NB4 (cell line): ENCODE measurements at places on chromosomes 12 and 14.
A peak's percentile ranks its signal among the peaks of the same experiment; 100 is the strongest.

DNA sequence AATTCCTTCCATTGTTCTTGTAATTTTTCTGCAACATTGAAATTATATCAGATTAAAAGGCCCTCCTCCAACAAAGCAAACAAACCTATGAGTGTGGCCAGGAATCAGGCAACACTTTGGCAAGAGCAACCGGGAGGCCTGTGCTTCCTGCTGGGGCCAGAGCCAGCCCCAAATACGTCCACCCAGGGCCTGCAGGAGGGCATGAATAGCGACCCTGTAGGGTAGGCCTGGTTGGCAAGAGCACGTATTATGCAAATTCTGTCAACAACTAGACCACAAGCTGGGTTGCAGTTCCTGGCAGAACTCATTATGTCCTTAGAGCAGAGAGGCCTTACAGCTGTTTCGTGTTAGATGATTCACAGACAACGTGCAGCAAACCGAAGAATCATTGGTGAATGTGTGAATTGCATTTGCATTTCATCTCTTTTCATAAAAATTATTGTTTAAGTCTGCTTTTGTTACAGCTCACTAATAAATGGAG is 26.9 kb upstream of the LGALS3 start:
- peak; percentile 94 for DNase-seq

- no peak for DNase-seq
Observed at GRCh38 chr12:67501362-67501761, 147.2 kb upstream of the DYRK2 start.

DNA sequence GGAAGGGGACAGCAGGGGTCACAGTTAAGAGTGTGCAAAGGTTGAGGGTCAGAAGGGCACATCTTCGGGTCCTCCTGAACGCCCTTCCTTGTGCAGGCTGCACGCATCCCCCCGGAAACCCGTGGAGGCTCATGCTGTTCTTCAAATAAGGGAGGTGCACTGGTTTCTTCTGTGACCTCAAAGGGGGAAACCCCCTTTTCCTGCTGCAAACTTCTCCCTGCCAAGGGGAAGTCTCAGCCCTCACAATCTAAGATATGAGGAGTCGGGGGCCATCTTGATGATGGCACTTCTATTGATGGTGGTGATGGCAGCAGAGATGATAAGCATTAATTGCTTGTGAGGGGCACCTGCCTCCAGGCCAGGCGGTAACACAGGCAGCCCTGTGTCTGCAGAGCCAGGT is 40.0 kb downstream of the ISCA2 start:
- no peak for DNase-seq

GRCh38 chr12:111068290-111068689 is 147.9 kb upstream of the MYL2 start:
- no peak for DNase-seq

DNA sequence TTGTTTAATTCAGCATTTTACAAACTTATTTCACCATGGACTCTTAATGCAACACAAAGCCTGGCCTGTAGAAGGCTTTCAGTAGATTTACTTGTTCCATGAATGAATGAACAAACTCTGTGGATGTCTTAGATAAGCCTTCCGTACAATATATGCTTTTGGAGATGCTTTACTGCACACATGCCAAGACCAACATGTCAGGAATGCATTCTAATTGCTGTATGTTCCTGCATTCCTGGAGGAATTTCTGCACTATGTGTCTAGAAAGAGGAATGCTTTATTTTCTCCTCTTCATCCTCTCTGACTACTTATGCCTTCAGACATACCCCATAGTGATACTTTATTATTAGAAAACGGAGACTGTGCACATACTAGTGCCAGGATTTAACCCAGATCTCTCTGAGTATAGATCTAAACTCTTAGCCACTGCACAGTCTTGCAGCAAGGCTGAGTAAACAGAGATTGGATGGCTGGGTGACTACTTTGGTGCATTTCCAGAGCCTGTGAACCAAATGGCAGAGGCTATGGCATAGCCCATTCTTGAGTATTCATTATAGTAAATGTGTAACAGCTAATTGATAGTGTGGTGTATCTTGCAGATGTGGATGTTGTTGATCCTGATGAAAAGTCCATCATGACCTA is 108.2 kb downstream of the SYNE2 start:
- no peak for DNase-seq

- peak; percentile 84 for DNase-seq
Observed at GRCh38 chr14:89504602-89505313, 87.7 kb upstream of the FOXN3 start.

- peak; percentile 72 for DNase-seq
Observed at GRCh38 chr12:4356041-4356327, 23.5 kb downstream of the FGF23 start.

DNA sequence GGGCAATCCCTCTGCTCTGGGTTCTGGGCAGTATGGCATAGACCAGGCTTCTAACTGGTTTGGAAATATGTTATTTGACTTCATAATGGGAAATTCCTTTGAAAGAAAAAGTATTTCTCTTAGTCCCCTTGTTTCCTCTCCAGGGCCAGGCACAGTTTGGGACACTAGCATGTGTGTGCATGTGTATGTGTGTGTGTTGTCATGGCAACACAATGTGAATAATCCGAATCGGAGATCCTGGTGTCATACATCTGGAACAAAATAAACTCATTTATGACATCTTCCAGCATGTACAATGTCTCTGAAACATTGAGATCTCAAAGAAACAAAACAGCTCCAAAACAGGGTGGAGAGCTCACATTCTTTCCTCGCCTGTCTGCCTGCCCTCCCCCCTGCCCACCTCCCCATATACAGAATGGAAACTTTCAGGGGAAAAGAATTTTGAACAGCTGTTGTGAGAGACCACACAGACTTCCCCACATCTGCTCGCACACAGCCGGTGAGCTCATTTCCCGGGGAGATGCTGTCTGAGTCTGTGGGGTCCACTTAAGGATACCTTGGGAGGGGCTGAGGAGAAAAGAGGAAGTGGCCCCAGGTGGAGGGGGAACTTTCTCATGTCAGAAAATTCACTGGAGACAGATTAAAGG is 55.5 kb upstream of the PARP11 start:
- DNase-seq, result peak; percentile 13

DNA sequence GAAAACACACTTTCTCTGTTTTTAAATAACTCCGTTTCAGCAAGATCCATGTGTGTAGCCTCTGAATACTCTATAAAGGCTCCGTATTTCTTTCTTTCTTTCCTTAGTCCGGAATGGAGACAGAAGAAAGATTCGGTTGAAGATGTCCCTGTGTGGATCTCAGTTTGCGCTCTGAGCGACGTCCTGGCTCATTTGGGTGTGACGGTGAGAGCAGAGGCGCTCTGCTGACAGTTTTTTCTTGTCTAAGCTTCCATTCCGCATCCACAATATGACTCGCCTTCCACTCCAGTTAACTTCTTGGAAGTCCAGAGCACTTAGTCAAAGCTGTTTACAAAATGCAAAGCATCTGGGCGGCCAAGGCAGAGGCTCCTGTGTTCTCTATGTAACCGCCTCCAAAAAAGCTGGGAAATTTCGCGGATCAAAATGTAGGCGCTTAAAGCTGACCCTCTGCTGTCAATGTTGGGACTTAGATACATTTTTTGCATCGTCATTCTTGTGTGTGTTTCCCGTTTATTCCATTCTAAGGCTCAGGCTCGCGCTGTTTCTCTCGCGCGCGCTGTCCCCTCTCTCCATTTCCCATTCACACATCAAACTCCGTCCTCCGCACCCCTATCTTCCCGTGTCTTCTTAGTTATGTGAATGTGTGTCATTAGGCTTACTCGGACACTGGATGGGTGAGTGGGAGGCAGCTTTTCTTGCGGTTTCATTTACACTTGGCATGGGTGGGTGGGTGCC is 880 bp upstream of the FLRT2 start:
- DNase-seq, result no peak

DNA sequence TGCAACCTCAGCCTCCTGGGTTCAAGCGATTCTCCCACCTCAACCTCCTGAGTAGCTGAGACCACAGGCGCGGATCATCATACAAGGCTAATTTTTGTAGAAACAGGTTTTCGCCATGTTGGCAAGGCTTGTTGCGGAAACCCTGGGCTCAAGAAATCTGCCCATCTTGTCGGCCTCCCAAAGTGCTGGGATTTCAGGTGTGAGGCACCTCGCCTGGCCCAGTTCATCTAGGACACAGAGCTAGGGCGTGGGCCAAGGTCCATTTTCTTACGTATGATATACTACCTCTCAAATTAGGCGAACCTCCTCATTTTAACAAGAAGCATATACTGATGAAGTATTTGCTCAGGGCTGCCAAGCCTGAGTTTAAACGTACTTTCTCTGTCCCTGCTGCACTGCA is 2.1 kb downstream of the RPS29 start:
- no peak for DNase-seq

DNA sequence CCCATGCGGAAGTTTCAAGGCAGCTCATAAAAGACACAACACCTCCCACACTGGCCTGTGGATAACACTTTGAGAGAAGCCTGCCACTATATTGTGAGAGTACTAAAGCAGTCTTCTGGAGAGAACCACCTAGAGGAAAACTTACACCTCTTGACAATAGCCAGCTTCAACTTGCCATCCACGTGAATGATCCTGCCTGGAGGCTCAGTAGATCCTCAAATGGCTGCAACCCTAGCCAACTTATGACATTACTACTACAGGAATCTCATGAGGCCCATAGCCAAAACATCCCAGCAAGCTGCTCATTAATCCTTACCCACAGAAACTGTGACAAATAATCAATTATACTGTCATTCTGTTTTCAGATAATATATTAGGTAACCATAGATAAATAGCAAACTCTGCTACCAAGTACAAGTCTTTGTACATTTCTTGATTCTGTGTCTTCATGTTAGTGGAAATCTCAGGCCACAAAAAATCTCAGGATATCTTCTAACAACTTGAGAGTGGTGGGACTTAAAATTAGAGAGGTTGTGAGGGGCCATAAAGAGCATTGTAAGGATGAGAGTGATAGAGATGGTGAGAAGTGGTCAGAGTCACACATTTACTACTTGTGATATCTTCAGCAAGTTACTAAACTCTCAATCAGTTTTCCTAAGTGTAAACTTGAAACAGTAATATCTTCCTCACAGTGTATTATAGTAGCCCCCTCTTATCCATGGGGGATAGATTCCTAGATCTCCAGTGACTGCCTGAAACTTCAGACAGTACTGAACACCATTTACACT is 368.0 kb downstream of the C12orf50 start:
- no peak for DNase-seq

- DNase-seq, result no peak
Observed at GRCh38 chr14:55297611-55298499, 26.6 kb downstream of the FBXO34 start.

DNA sequence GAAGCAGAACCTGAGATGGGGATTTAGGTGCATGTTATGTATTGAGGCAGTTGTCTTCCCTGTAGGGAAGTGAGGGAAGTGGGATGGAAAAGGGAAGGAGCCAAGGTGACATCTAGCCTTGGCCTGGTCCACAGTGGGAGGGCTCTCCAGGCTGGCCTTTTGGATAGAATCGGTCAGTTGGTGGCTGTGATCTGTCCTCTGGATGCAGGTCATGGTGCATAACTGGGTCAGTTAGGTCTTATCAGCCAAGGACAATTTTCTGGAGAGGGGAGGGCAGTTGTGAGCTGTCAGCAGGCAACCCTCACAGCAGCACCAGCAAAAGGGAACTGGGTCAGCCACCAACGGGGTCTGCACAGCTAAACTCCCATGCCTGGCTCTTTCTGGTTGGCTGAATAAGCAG is 9.6 kb downstream of the SERPINA12 start:
- DNase-seq, result no peak

DNA sequence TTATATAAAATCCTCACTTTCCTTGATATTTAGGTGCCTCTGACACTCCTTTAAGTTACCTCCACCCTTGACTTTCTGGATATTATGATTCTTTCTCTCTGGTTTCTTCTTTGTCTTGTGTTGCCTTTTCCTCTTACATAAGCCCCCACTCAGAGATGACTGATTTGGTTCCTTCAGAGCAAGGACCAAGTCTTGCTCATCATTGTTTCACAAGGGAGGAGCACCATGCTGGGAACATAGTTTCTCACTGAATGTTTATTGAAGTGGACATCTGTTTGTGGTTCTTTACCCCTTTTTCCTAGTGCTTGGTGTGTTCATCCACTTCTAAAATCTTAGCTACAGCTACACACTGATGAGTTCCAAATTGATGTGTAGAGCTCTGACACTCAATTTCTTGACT is 161.3 kb upstream of the PTPRQ start:
- no peak for DNase-seq

GRCh38 chr12:13176256-13176655 is 20.3 kb upstream of the EMP1 start:
- no peak for DNase-seq

DNA sequence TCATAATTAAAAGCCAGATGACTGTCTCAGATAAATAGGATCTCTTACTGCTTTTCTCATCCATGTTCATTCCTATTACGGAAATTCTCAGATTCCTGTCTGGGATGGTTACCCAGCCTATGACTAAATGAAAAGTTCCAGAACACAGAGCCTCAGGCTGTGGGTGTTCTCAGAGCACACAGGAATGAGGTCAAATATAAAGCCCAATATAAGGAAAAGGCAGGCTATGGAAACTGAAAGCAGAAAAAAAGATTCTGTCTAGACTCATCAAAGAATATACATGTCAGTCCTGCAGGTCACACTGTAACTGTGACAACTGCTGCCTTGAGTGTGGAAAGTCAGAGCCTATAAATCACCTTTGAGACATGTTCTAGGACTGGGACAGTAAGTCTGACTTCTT is 64.3 kb downstream of the DCAF5 start:
- no peak for DNase-seq

DNA sequence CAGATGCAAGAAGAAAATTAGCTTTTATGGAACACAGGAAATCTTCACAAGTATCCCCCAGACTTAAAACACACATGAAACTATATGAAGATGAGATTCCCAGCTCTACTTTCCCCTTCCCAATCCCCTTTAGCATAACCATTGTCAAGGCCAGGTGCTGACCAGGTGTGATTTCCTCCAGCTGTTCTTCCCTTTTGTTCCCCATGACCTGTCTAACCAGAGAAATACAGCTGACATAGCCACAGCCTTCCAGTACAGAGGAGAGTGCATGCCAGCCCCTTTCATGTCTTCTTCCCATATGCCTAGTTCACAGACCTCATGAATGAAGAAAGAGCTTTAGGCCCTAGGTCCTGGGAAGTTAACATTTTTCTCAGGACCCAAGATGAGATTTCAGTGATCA is 43.5 kb upstream of the FKBP4 start:
- no peak for DNase-seq

DNA sequence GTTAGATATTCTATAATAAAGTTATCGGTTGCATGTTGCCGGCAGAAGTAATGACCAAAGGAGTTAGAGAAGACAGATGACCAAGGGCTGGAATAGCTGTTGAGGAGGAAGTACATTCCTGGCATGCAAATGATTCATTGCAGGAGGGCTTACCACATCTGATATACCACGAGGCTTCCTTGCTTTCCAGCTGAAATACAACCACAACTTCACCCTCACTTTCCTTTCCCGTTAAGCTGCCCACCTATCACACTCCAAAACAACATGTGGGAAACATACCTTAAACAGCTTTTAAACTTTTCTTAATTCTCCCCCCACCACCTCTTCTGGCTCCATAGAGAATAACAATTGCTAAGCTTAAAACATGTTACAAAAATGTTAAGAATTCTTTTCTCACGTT is 594.1 kb downstream of the NRXN3 start:
- DNase-seq, result no peak

- no peak for DNase-seq
Observed at GRCh38 chr12:106096376-106096775, 42.4 kb downstream of the NUAK1 start.

- DNase-seq, result no peak
Observed at GRCh38 chr14:21078287-21078686, 8.2 kb downstream of the ARHGEF40 start.

- DNase-seq, result peak; percentile 17
Observed at GRCh38 chr14:74400031-74400685, 25.9 kb downstream of the SYNDIG1L start.

GRCh38 chr12:20696181-20696905 is 1.2 kb downstream of the SLCO1C1 start:
- DNase-seq, result no peak
